CD4-positive, alpha-beta T cell treated with Interleukin-4 for 1 hour (primary cell): ENCODE measurements at places on chromosomes 1 and 21.

GRCh38 chr1:3703786-3704371 lies 48.4 kb upstream of the CCDC27 start:
- no peak for DNase-seq

GRCh38 chr1:29077155-29077554 lies 46.5 kb downstream of the TMEM200B start:
- DNase-seq, result no peak

DNA sequence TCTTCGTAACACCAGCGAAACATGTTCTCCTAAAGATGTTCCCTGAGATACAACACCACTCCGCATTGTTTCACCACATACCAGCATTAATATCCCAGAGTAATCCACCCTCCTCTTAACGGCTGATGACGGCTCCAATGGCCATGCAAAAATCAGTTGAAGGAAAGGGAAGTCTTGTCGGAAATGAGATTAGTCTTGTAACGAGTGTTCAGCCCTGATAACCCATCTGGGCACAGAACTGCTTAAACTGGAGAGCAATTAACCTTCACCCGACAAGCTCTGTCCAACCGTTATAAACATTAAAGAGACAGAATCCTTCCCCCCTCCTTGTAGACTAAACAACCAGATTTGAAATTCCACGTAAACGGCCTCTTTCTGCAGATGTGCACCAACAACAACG lies 21.9 kb downstream of the ERG start:
- no peak for DNase-seq

DNA sequence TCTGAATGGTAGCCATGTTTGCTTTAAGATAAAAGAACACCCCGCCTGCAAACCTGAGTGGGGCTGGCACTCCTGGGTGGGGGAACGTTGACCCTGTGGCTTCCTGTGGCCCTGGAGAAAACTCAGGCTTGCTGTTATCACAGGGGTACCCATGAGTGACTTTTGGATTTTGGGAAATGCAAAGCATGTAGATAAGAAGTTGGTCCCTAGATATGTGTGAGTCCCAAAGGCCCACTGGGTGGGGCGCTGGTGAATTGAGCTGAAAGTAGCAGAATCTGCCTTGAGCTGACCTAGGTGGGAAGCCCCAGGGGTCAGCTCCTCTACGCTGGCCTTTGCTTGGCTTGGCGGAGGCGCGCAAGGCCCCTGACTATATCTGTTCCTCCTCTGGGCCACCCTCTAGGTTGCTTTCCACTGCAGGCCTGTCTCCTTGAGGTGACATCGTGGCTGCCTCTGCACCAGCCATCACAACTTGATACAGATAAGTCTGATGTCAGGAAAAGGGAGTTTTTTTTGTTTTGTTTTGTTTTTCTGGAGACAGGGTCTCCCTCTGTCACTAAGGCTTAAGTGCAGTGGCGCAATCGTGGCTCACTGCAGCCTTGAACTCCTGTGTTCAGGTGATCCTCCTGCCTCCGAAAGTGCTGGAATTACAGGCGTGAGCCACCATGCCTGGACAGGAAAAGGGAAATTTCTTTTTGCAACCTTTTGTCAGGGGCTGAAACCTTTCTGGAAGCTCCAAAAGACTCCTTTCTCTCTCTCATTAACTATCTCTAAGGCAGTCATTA lies 72.2 kb downstream of the AGPAT3 start:
- no peak for DNase-seq

DNA sequence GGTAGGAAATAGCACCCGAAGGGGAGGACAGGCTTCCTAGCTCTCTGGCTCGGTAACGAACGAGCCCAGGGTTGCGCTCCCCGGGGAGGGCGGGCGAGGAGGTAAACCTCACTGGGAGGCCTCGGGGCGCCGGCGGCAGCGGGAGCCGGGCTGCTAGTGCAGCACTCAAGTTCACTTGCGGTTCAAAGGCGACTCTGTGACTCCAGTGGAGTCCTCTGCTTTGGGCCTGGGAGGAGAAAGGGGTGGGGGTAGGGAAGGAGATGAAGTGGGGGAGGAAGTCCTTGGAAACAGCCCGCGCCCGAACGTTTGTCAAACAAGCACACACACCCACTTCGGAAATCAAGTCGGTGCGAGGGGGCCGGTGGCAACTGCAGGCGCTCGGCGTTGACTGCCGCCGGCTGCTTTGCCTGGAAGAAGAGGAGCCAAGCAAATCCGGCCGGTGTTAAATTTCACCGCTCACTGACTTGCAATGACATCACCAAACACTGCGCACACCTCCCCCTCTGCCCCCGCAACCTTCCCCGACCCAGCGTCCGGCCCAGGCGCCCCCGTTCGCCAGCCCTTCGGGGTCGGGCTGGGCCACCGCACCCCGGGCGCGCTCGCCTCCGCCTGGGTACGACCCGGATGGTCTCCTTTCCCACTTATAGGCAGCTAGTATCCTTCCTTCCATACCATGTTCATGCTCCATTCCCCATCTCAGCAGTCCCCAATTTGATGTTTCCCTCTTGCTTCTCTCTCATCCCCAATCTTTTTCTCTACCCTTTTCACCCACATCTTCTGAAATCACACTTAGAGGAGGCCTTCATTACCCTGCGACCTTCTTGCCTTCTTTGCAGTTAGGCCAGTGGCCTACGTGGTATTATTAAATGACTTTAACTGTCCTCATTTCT lies at the start of gene COL24A1:
Gene COL24A1 (minus strand): TSS at position 207 of the 890 bp plus-strand sequence. CDS start 376 bp downstream, outside the sequence.
- no peak for DNase-seq

- DNase-seq, result no peak
Observed at GRCh38 chr1:5910666-5911065, 81.6 kb downstream of the NPHP4 start.

DNA sequence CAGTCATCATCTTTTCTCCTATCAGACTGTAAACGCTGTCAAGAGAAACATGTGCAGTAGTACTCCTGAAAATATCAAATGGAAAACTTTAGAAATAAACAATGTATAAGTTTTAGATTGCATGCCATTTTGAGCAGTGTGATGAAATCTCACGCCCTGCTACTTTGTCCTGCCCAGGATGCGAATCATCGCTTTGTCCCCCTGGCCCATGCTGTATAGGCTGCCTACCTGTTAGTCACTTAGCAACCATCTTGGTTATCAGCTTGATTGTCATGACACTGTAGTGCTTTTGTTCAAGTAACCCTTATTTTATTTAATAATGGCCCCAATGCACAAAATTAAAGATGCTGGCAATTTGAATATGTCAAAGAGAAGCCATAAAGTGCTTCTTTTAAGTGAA lies 363.0 kb downstream of the ZP4 start:
- DNase-seq, result no peak

GRCh38 chr1:69404486-69404885 lies 163.2 kb upstream of the LRRC7 start:
- DNase-seq, result no peak

DNA sequence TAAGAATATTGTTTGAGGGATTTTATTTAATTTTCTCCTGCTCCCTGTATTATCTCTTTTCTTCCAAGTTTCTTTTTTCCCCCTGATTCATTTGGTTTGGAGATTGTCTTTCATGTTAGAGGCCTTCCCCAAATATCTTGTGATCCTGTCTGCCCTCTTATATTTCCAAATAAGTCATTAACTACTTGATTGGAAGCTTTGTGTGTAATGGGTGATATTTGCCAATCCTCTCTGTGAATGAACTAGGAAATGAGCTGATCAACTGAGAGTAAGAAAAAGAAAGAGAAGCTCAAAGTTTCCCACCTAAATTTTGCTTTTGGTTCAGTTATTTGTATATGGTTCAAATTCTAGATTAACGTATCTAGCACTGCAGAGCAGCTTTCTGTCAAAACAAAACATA lies 23.6 kb upstream of the LY9 start:
- DNase-seq, result no peak

DNA sequence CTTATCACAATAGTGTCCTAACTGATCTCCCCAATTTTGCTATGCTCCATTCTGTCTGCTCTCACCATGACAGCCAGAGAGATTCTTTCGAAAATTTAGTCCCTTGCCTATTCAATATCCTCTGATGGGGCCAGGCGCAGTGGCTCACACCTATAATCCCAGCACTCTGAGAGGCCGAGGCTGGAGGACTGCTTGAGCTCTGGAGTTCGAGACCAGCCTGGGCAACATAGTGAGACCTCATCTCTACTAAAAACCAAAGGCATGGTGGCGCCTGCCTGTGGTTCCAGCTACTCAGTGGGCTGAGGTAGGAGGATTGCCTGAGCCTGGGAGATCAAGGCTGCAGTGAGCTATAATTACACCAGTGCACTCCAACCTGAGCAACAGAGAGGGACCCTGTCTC lies 16.1 kb upstream of the PDZK1IP1 start:
- no peak for DNase-seq

DNA sequence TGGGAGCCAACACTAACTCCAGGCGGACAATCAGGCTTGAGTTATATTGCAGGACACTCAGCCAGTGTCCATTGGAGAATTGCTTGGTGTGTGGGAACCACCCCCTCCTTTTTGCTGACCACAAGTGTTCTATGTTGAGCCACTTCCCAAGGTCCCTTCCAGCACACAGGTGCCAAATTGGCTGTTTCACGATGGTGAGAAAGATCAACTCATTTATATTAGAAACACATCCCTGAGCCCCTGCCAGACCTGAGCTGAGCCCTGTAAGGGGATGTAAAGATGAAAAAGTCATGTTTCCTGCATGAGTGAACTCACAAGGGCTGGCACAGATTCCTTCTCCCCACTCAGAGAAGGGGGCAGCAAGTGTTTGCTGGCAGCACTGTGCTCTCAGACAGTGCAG lies 96.5 kb downstream of the KCNN3 start:
- no peak for DNase-seq

- DNase-seq, result peak; percentile 25
Observed at GRCh38 chr1:107480548-107481415, 339.9 kb downstream of the NTNG1 start.

- DNase-seq, result no peak
Observed at GRCh38 chr1:225824533-225824941, 14.6 kb downstream of the EPHX1 start.

GRCh38 chr1:28886731-28887418 lies 27.5 kb upstream of the EPB41 start:
- DNase-seq, result peak; percentile 90
